ENCODE measurements at places on chromosomes 16 and 17. TPM values are rescaled to one million over a fixed set of nuclear protein-coding genes. Genes with fewer than 3 reads are reported as not detected.

WNT9B gene
- total RNA-seq = 0.38 TPM

PRSS36 gene
- total RNA-seq = 10.0 TPM

CYGB gene
- 29.9 TPM for total RNA-seq

CFAP52 gene
- not detected for total RNA-seq

HOXB5 gene
- total RNA-seq = 0.22 TPM

Measured in subcutaneous adipose tissue (tissue), 4 donors.